Mesothelial cell of epicardium (in vitro differentiated cells): ENCODE measurements at places on chromosomes 7 and 10.
A peak's percentile ranks its signal among the peaks of the same experiment; 100 is the strongest.

DNA sequence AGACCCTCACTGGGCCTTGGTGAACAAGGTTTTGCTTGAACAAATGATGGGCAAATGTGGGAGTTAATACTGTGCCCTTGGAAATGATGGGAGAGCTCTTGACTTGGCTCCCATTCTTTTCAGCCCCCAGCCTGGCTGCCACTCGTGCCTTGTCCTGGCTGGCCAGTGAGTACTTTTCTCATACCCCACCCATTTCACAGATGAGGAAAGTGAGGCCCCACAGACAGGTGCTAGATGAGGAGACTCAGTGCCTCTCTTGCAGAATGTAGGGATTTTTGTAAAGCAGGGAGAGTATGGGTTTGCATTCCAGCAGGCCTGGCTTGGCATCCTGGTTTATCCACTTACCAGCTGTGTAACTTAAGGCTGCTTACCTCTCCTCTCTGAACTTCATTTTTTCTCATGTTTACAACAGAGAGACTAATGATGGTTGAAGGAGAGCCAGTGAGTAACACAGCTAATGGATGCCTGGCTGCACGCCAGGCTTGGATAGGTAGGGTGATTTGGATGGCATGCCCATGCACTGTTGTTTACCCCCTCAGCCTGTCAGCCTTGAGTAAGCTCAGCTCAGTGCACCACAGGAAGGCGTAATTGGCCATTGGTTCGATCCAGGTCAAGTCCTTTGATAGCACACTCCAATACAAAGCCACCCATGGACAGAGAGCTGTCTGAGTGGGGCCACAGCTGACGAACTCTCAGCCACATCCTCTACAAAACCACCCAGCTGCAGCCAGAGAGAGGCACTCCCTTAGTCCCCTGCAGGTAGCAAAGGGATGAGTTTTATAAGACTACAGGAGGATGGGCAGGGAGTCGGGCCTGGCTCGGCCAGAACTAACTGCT, 436.8 kb downstream of the RPS24 start:
- H3K36me3 ChIP-seq, result peaks cover 5% of the 10 kb centered on the region
- H3K27me3 ChIP-seq, result no peaks in the 10 kb centered on the region
- H3K4me3 ChIP-seq, result no peak overlapping the region
- DNase-seq, result no peak
- H3K27ac ChIP-seq, result peak overlapping the region; percentile 71

GRCh38 chr10:21213381-21213780, 312.1 kb downstream of the SKIDA1 start:
- no peak overlapping the region for H3K4me3 ChIP-seq
- no peak for DNase-seq
- no peaks in the 10 kb centered on the region for H3K36me3 ChIP-seq
- no peaks in the 10 kb centered on the region for H3K27me3 ChIP-seq
- H3K4me1 ChIP-seq, result peaks cover 17% of the 10 kb centered on the region
- H3K27ac ChIP-seq, result peak overlapping the region; percentile 68

DNA sequence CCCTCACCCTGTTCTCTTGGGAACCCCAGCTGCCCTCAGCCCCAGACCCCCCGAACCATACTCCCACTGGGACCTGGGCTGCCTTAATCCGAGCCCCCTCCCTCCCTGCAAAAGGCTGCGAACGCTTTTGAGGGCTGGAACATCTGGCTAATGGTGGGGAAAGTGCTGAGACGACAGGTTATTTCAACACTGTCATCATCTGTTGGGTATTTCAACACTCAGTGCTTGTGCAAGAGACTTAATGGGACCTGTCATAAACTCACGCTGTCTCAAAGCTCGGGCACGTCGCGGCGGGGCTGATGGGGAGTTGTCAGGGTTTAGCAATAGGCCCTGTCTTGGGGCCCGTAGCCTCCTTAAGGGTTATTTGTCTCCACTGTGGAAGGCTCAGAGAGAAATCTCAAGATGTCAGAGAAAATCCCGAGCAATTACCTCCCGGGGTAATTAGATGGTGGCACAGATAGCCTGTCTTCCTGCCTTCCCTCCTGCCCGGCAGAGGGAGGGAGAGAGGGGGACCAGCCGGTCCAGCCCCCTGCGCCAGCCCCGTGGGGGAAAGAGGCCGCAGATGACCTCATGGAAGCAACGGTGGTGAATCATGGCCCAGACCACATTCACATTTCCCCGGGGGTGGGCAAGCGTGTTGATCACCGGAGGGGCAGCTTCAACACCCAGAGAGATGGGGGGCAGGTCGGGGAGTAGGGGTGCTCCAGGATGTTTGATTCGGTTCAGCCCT, 88.7 kb upstream of the MYL10 start:
- no peaks in the 10 kb centered on the region for H3K27me3 ChIP-seq
- H3K27ac ChIP-seq, result no peak overlapping the region
- no peaks in the 10 kb centered on the region for H3K36me3 ChIP-seq

DNA sequence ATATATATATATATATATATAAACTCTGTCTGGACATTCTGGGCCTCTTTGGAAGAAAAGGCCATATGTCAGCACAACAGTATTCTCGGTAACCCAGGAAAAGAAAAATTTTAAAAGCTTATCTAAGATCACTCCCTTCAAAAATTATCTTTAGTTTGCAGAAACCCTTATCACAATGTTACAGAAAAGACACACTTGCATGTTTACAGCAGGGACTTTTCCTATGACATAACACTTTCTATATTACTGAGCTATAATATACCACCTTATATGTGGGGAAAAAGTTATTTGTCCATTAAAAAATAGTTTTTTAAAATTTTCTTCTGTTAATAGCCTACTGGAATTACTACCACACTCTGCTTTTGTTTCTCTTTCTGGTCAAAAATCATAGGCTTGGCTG, 25.4 kb downstream of the ANKRD61 start:
- peaks cover 4% of the 10 kb centered on the region for H3K36me3 ChIP-seq
- H3K27me3 ChIP-seq, result no peaks in the 10 kb centered on the region
- peak overlapping the region; percentile 95 for H3K4me3 ChIP-seq
- no peak for DNase-seq

- no peak overlapping the region for H3K4me3 ChIP-seq
- H3K27ac ChIP-seq, result no peak overlapping the region
These were observed 62.8 kb upstream of the FAM20C start for GRCh38 chr7:129366-130221.

- H3K27ac ChIP-seq, result no peak overlapping the region
- H3K36me3 ChIP-seq, result no peaks in the 10 kb centered on the region
- H3K27me3 ChIP-seq, result no peaks in the 10 kb centered on the region
- no peak overlapping the region for H3K4me3 ChIP-seq
These were observed 59.5 kb upstream of the MDFIC start for GRCh38 chr7:114862406-114862805.

GRCh38 chr7:48421357-48421756, 250.1 kb downstream of the ABCA13 start:
- H3K4me3 ChIP-seq, result no peak overlapping the region
- DNase-seq, result no peak
- H3K27me3 ChIP-seq, result peaks cover 6% of the 10 kb centered on the region
- no peak overlapping the region for H3K27ac ChIP-seq

DNA sequence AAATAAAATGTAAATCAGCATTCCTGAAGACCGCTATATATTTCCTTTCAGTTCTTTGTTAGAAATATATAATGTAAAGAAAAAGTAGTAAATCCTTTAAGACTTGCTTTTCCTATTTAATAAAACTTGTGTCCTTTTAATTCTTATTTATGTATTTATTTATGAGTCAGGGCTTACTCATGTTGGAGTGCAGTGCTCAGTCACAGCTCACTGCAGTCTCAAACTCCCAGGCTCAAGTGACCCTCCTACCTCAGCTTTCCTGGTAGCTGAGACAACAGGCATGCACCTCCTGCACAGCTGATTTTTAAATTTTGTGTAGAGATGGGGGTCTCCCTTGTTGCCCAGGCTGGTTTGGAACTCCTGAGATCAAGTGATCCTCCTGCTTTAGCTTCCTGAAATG, 724.5 kb downstream of the ANKRD7 start:
- no peak overlapping the region for H3K27ac ChIP-seq
- H3K4me1 ChIP-seq, result no peaks in the 10 kb centered on the region
- no peak for DNase-seq
- H3K36me3 ChIP-seq, result peaks cover 4% of the 10 kb centered on the region
- no peak overlapping the region for H3K4me3 ChIP-seq

- H3K27ac ChIP-seq, result peak overlapping the region; percentile 83
- H3K4me3 ChIP-seq, result no peak overlapping the region
- no peaks in the 10 kb centered on the region for H3K27me3 ChIP-seq
- no peak for DNase-seq
- H3K4me1 ChIP-seq, result peaks cover 10% of the 10 kb centered on the region
- H3K36me3 ChIP-seq, result no peaks in the 10 kb centered on the region
These were observed 66.3 kb upstream of the SLC25A13 start for GRCh38 chr7:96388166-96388565.

DNA sequence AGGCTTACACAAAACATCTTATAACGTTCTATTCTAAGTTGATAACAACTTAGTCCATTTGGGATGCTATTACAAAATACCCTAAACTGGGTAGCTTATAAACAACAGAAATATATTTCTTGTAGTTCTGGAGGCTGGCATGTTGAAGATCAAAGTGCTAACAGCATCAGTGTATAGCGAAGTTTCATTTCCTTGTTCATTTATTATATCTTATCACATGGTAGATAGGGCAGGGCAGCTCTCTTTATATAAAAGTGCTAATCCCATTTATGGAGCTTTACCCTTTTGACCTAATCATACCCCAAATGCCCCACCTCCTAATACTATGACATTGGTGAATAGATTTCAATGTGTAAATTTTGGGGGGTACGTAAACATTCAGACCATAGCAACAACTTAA, 6.3 kb downstream of the CASP7 start:
- no peak overlapping the region for H3K27ac ChIP-seq
- H3K4me3 ChIP-seq, result no peak overlapping the region
- no peak for DNase-seq
- H3K4me1 ChIP-seq, result no peaks in the 10 kb centered on the region
- H3K27me3 ChIP-seq, result no peaks in the 10 kb centered on the region

GRCh38 chr7:95690367-95690947, 81.9 kb upstream of the DYNC1I1 start:
- H3K36me3 ChIP-seq, result no peaks in the 10 kb centered on the region
- peak overlapping the region; percentile 2 for H3K4me3 ChIP-seq
- peak overlapping the region; percentile 2 for H3K27ac ChIP-seq
- no peak for DNase-seq

- H3K4me1 ChIP-seq, result peaks cover 6% of the 10 kb centered on the region
- no peaks in the 10 kb centered on the region for H3K36me3 ChIP-seq
- H3K27ac ChIP-seq, result no peak overlapping the region
- H3K27me3 ChIP-seq, result no peaks in the 10 kb centered on the region
- DNase-seq, result no peak
These were observed 65.8 kb upstream of the LAMB4 start for GRCh38 chr7:108196004-108196403.

GRCh38 chr7:121505540-121506182, 109.6 kb upstream of the FAM3C start:
- no peaks in the 10 kb centered on the region for H3K4me1 ChIP-seq
- no peak overlapping the region for H3K4me3 ChIP-seq
- no peaks in the 10 kb centered on the region for H3K27me3 ChIP-seq
- no peak for DNase-seq

GRCh38 chr7:143492799-143493739, 15.4 kb downstream of the TAS2R41 start:
- DNase-seq, result no peak
- H3K27ac ChIP-seq, result no peak overlapping the region
- no peak overlapping the region for H3K4me3 ChIP-seq

DNA sequence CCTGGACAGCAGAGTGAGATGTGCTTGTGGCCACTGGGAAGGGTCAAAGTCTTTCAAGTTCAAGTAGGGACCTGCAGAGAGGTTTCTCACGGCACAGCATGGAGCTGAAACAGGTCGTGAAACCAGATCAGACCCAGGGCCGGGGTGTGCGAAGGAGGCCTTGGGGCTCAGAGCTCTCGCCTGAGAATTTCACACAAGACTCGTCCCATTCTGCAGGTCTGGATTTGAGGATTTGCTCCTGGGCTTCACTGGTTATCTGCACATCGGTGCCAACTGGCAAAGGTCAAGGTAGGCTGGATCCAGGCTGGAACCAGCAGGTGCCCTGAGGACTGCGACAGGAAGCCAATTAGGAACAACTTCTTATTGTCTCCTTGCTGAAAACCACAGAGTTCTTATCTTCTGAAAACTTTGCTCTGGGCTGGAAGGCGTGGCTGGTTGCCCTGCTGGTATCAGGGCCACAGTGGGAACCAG, 24.0 kb upstream of the GTF2I start:
- no peak for DNase-seq
- H3K36me3 ChIP-seq, result no peaks in the 10 kb centered on the region
- H3K4me1 ChIP-seq, result peaks cover 10% of the 10 kb centered on the region
- H3K27ac ChIP-seq, result no peak overlapping the region
- no peak overlapping the region for H3K4me3 ChIP-seq
- H3K27me3 ChIP-seq, result no peaks in the 10 kb centered on the region

- H3K4me3 ChIP-seq, result no peak overlapping the region
- peaks cover 5% of the 10 kb centered on the region for H3K36me3 ChIP-seq
- H3K4me1 ChIP-seq, result no peaks in the 10 kb centered on the region
- no peak for DNase-seq
These were observed 9.5 kb downstream of the IRF5 start for GRCh38 chr7:128946936-128947830.

DNA sequence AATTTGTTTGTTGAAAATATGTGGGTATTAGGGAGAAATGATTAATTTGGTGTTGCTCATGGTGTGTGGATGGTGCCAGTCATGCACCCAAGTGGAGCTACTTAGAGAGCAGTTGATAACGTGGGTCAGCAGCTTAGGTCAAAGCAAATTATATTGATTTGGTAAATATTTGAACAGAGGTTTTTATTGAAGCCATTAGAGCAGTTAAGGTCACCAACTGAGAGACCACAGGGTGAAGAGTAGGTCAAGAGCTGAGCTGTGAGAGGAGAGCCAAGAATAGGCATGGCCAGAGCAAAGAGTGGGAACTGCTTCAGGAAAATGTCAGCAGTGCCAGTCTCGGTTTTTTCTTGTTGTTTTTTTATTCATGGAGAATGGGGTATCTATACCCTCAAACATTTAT, 97.9 kb downstream of the TMEM168 start:
- no peaks in the 10 kb centered on the region for H3K4me1 ChIP-seq
- H3K27me3 ChIP-seq, result no peaks in the 10 kb centered on the region
- no peak overlapping the region for H3K4me3 ChIP-seq
- H3K27ac ChIP-seq, result no peak overlapping the region
- no peak for DNase-seq

DNA sequence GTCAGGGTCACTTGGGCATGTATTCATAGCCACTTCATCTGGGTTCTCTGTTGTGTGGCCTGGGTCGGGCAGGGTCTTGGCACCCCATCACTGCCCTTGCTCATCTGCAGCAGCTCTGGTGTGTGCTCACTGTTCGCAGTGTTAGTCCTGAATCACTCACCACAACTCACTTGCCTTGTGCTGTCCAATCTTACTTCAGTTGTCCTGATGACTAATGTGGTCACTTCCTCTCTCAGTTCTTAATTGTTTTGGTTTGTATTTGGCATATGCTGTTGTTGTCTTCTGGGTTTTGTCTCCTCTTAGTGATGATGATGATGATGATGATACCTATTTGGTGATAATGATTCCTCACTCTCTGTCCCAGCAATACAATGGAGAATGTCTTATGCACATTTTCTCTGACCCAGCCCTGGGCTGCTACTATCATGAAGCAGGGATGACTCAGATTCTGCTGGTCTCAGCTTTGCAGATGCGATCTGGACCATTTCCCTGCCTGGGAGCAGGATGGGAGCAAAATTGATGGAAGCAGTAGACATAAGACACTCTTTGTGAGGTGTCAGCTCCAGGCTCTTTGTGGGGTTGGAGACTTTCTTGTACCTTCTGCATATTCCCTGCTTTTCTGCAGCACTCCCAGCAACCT, 17.0 kb downstream of the ADRA2A start:
- H3K27me3 ChIP-seq, result peaks cover 76% of the 10 kb centered on the region
- H3K4me1 ChIP-seq, result no peaks in the 10 kb centered on the region
- H3K27ac ChIP-seq, result no peak overlapping the region
- H3K4me3 ChIP-seq, result no peak overlapping the region
- DNase-seq, result no peak
- H3K36me3 ChIP-seq, result no peaks in the 10 kb centered on the region
